ENCODE measurements at places on chromosomes 12 and 14.

DNA sequence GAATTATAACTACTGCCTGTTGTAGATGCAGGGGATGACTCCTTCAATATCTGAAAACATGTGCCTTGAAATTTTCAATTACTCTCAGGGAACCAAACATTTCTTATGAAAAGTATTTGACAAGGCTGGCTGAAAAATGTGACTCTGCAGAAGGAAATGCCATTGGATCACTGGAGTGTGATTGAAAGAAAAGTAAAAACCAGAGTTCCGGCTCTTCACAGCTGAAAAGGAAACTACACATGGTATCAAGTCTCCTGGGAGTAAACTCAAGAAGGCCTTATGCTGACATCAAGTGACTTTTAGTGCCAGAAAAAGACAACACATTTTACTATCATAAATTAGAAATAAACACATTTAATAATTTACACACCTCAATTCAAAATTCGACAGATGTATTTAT lies 693.0 kb downstream of the LRFN5 start:
- ATAC-seq, result no peak

DNA sequence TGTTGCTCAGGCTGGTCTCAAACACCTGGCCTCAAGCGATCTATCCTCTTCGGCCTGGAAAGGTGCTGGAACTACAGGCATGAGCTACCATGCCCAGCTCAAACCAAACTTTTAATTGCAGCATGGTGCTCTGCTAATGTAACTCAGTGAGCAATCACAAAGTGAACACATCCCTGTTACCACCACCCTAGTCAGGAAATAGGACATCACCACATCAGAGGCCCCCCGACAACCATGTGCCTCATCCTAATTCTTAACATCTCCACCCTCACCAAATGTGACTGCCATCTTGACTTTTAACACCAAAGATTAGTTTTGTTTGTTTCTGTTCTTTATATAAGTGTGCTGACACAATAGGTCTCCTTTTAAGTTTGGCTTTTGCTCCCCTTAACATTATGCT lies 22.8 kb upstream of the SDR39U1 start:
- ATAC-seq, result no peak

GRCh38 chr14:60329274-60329673 lies 80.3 kb downstream of the PPM1A start:
- no peak for ATAC-seq

DNA sequence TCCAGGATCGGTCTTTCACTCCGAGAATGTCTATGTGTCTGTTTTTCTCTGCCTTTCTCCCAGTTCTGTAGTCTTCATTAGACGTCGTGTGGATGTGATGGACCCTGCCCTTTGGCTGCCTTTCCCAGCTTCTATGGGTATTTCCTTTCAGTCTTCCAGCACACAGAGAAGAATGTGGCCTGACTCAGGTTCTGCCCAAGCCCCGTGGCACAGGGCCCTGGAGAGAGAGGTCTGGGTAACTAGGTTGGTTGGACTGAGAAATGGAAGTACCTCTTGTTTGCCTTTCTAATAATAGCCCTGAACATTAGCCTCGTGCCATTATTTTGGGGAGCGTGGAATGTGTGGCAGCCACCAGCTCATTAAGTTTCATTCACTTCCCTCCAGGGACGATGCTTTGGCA lies 3.8 kb downstream of the FOXJ2 start:
- ATAC-seq, result no peak

- no peak for ATAC-seq
Measured at GRCh38 chr12:119727600-119728443, 59.9 kb downstream of the PRKAB1 start.

- ATAC-seq, result no peak
Measured at GRCh38 chr12:3380200-3381043, 110.6 kb upstream of the PRMT8 start.

- no peak for ATAC-seq
Measured at GRCh38 chr12:52186118-52186840, 5.5 kb downstream of the KRT80 start.

DNA sequence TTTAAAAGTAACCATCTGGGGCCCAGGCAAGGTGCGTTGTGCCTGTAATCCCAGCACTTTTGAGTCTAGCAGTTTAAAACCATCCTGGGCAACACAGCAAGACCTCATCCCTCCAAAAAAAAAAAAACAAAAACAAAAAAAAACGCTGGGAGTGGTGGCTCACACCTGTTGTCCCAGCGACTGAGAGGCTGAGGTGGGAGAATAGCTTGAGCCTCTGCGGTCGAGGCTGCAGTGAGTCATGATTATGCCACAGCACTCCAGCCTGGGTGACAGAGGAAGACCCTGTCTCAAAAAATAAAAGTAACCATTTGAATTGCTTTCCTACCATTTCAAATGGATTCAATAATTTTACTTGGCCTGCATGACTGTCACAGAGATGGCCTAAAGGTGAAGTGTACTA lies 186.5 kb upstream of the ATP2B1 start:
- ATAC-seq, result no peak

DNA sequence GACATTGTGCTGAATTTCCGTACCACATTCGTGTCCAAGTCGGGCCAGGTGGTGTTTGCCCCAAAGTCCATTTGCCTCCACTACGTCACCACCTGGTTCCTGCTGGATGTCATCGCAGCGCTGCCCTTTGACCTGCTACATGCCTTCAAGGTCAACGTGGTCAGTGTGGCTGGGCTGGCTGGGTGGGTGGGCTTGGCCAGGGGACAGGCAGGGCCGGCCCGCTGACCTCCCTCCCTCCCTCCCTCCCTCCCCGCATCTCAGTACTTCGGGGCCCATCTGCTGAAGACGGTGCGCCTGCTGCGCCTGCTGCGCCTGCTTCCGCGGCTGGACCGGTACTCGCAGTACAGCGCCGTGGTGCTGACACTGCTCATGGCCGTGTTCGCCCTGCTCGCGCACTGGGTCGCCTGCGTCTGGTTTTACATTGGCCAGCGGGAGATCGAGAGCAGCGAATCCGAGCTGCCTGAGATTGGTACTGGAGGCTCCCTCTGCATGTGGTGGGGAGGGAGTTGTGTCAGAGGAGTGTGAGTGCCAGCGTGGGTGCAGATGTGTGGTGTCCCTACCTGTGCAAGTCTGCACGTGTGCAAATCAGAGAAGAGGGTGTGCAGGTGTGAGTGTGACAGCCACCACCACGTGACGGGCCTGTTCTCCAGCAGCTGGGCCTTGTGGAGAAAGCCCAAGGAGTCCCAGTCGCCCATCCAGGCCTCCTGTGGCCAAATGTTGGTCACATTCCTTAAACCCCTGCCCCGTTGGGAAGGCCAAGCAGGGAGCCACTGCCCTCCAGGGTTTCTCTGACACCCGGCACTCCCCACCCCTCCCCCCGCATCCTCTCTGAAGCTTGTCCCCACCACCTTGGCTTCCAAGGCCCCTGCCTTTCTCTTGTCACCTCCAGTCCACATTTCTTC lies 5.3 kb downstream of the KCNH3 start:
- no peak for ATAC-seq

DNA sequence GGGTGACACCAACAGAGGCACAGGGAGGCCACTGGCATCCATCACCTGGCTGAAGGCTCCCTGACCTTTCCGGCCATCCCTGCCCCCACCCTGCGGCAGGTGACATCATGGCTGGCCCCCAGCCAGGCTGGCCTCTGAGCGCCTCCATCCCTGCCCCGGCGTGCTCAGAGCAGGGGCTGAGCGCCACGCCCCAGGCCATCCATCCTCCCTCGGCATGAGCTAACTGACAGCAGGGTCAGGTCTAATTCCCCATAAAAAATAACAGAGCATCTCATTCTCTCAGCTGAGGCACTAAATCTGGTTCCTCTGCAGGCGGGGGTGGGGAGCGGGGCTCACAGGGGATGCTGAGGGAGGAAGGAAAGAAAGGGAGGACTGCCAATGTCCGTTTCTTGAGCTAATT lies 50.7 kb downstream of the PRIMA1 start:
- no peak for ATAC-seq

DNA sequence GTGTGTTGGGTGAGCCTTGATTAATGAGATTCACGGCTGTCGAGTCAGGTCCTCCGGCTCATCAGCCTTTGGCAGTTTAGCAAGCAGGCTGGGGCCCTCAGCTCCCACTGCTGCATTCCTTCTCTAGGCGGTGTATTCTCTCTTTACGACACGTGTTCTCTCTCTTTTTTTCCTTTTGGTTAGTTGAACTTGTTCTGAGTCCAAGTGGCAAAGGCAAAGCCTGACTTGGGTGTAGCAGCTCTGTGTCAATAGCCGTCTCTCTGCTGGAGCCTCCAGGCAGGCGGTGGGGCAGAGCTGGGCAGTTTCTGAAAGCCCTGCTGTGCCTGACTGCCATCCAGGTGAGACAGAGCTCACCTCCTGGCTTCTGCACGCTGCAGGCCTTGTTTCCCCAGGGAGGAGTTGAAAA lies 46.6 kb downstream of the SUSD6 start:
- no peak for ATAC-seq

DNA sequence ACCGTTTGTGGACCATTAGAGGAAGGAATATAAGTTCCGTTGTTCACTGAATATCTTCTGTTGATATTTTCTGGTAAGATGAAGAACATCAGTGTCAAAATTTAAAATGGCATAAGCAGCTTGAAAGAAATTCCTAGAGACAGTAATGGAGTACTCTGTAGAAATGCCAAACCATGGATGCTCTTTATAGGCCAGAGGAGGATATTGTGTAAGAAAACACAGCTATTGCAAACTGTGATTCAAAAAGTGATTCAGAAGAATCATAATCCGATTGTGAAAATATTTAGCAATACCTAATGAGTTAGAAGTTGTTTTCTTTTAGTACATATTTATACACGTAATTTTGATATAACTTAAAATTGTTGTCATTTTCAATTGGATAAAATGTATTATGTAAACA lies 102.8 kb downstream of the SLC16A7 start:
- no peak for ATAC-seq

DNA sequence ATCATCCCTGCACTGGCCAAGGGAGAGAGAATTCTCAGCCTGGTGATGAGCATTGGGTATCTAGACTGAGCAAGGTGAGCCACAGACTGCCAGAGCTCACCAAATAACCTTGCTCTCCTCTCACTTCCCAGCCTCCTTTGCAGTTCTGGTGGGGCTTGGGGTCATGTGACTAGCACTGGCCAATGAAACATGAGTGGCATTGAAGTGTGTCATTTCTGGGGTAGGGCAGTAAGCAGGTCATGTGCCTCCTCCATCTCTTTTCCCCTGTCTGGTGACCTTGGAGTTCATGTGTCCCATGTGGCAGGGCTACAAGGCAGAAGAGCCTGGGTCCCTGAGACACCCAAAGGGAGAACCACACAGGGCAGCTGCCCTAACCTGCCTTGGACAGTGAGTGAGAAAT lies 3.6 kb upstream of the KRT72 start:
- no peak for ATAC-seq
